ENCODE measurements at places on chromosomes 12 and 14. TPM values are rescaled to one million over a fixed set of nuclear protein-coding genes. Genes with fewer than 3 reads are reported as not detected.

DNA sequence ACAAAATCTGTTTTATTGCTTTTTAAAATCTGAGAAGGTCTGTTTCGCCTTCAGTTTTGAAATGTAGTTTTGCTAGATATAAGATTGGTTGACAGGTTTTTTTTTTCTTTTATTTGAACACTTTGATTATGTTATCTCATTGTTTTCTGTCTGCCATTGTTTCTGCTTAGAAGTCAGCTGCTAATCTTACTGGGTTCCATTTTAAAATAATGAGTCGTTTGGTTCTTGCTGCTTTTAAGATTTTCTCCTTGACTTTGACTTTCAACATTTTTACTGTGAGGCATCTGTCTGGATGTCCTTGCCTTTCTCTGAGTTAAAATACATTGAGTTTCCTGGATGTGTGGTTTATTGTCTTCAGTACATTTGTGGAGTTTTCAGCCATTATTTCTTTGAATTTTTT lies 56.7 kb downstream of the ADIPOR2 start:
- no peaks in the 10 kb centered on the region for H3K4me1 ChIP-seq
- no peak overlapping the region for H3K4me3 ChIP-seq
- H3K27me3 ChIP-seq, result no peaks in the 10 kb centered on the region
- H3K27ac ChIP-seq, result no peak overlapping the region
- H3K36me3 ChIP-seq, result no peaks in the 10 kb centered on the region

DNA sequence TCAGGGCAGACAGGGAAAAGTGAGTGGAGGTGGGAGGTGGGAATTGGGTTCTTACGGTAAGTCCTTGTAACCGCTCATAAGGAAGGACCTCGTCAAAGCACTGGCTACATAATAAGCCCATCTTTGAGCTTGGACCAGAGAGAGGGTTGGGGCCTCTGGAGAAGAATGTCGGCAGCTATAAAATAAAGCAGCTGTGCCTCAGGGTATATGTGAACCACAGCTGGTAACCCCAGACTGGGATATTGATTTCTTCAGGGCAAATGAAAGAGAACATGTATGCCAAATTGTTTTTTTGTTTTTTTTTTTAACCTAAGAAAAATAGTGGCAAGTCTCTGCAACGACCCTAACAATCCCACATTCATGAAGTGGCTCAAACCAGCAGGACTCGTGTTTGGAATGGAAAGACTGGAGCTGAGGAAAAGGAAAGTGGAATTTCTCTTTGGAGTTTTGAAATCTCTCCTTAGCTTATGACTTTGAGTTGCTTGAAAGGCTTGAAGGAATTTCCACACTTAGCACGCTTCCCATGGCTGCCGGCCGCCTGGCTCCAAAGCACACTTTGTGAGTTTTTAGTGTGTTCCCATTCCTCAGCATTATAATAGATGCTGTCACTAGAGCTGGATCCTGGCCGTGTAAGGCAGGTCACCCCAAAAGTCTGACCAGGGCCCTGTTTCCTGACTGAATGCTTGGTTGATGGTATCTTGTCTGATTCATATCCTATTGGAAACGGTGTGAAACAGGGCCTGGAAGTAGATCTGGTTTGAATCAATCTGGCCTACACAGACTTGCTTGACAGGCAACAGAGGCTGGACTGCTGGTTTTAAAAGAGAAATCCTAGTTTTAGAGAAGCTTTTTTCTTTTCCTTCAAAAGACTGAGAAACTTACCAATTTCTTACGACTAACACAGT lies 244.7 kb downstream of the MSRB3 start:
- no peak overlapping the region for H3K4me3 ChIP-seq
- no peaks in the 10 kb centered on the region for H3K36me3 ChIP-seq
- H3K27me3 ChIP-seq, result no peaks in the 10 kb centered on the region

- no peak overlapping the region for H3K27ac ChIP-seq
- H3K36me3 ChIP-seq, result no peaks in the 10 kb centered on the region
- DNase-seq, result no peak
- H3K27me3 ChIP-seq, result no peaks in the 10 kb centered on the region
Observed at GRCh38 chr12:116123451-116124258, 153.8 kb downstream of the MED13L start.

- no peaks in the 10 kb centered on the region for H3K4me1 ChIP-seq
- no peaks in the 10 kb centered on the region for H3K36me3 ChIP-seq
Observed at GRCh38 chr14:69853774-69854173, 25.4 kb upstream of the SMOC1 start.

DNA sequence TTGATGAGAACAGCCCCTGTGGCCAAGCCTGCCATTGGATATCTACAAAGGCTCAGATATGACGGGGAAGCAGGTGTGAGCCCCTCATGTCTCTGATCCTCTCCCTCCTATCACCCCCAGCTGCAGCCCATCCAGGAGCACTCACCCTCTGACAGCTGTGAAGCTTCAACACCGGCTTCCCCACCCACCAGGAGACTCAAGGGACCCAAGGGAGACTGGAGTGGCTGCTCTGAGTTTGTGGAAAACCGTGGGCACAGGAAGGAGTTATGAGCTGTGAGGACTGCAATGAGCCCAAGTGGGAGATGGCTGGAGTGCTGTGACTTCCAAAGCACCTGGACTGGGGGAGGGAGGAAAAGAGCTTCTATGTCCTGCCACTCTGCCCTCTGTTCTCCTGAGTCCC lies 7.9 kb downstream of the IFI27L2 start:
- H3K4me1 ChIP-seq, result no peaks in the 10 kb centered on the region
- no peak for DNase-seq
- no peaks in the 10 kb centered on the region for H3K27me3 ChIP-seq
- no peaks in the 10 kb centered on the region for H3K36me3 ChIP-seq
- no peak overlapping the region for H3K27ac ChIP-seq

The SRRM4 gene
- not detected for total RNA-seq

DNA sequence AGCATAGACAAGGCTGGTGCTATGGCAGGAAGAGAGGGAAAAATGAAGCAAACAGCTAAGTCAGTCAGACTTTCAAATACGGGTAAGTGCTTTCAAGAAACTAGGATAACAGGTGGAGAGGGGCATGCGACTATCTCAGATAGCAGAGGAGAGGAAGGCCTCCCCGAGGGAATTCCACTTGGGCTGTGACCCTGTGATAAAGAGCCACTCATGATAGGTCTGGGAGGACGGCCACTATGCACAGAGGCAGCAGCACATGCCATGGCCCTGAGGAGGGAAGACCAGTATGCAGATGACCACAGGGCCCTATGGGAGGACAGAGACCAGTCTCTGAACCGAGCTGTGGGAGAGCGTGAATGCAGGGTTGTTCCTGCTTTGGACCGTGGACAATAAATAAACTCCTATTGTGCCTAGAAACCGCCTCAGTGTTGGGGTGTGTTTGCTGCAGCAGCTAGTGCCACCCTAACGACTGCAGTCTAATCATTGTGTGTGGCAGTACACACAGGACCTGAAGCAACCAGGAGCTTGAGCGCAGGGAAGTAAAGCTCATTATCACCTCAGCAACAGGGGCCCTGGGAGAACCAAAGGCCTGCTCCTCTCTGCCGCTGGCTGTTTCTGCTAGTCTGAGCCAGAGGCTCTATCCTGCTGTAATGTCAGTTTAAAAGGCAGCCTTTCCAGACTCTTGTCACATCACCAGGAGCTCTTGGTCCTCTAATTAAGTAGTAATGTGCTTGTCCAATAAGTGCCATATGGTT lies 119.1 kb downstream of the CACNA1C start:
- no peak overlapping the region for H3K27ac ChIP-seq
- no peaks in the 10 kb centered on the region for H3K27me3 ChIP-seq
- H3K36me3 ChIP-seq, result no peaks in the 10 kb centered on the region
- H3K4me3 ChIP-seq, result no peak overlapping the region
- no peak for DNase-seq

The DHRS4 gene
- total RNA-seq, result 34.0 TPM

The COL2A1 gene
- 1.3 TPM for total RNA-seq

The LACRT gene
- not detected for total RNA-seq

DNA sequence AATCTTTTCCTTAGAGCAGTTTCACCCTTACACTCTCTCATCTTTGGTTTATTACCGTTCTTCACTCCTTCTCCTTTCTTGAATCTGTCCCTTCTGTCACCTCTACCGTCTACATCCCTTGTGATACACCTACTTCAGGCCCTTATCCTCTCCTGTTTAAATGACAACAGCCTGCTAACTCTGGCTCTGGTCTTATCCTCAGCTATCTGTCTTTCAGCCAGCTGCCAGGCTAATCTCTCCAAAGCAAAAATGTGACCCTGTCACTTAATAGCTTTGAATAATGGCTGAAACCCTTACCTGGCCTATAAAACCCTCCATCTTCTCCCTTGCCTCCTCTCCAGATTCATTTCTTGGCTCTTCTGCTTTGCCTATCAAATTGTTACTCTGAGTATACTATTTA lies 32.3 kb downstream of the BEST3 start:
- H3K36me3 ChIP-seq, result no peaks in the 10 kb centered on the region
- H3K27me3 ChIP-seq, result no peaks in the 10 kb centered on the region
- DNase-seq, result no peak
- no peak overlapping the region for H3K27ac ChIP-seq
- H3K4me3 ChIP-seq, result no peak overlapping the region
- H3K4me1 ChIP-seq, result no peaks in the 10 kb centered on the region

DNA sequence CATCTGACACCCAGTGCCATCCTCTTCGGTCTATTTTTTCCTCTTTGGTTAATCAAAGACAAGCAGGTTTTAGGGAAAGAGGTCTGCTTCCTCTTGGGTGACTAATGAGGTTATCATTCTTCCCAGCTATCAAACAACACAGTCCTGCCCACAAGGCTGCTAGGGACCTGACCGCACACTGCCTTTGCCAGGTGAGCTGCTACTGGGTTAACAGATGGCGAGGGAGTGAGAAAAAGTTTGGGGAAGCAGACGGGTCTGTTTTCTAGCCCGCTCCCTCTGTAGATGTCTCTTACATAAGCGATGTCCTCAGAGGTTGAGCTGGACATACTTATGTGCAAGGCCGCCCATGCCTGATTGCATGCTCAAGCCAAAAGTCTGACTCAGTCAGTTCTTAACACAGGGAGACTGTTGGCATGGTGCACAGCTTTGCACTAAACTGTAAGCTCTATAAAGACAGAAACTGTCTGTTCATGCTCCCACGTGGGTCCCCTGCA lies 94.1 kb downstream of the SLC15A4 start:
- DNase-seq, result no peak
- no peaks in the 10 kb centered on the region for H3K36me3 ChIP-seq
- H3K27ac ChIP-seq, result no peak overlapping the region
- no peaks in the 10 kb centered on the region for H3K4me1 ChIP-seq

The COX14 gene
- total RNA-seq, result 74.4 TPM

- no peak overlapping the region for H3K27ac ChIP-seq
- no peak for DNase-seq
- H3K36me3 ChIP-seq, result no peaks in the 10 kb centered on the region
- no peak overlapping the region for H3K4me3 ChIP-seq
Observed at GRCh38 chr12:17215759-17216570, 610.0 kb upstream of the LMO3 start.

GRCh38 chr14:93965287-93965821 lies 11.0 kb downstream of the ASB2 start:
- no peaks in the 10 kb centered on the region for H3K4me1 ChIP-seq
- no peaks in the 10 kb centered on the region for H3K36me3 ChIP-seq
- H3K27ac ChIP-seq, result peak overlapping the region; percentile 17
- no peak overlapping the region for H3K4me3 ChIP-seq

DNA sequence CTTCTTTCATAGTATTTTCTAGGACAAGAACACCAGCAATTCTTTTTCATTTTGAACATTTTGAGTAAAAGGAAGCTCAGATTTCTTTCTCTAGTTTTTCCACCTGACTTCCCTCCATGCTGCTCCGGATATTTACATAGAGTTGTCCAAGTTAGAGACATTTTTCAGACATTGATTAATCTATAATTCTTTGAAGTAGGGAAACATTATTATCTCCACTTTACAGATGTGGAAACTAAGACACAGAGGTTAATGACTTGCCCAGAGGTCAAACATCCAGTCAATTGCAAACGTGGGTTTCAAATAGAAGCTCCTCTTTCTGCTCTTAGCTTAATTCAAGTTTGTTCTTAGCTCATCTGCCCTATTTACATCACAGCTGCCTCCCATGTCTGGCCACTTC lies 138.3 kb downstream of the EGLN3 start:
- no peak overlapping the region for H3K4me3 ChIP-seq
- no peak for DNase-seq
- H3K27me3 ChIP-seq, result no peaks in the 10 kb centered on the region
- no peaks in the 10 kb centered on the region for H3K4me1 ChIP-seq
- no peaks in the 10 kb centered on the region for H3K36me3 ChIP-seq

Data from colonic mucosa (tissue), 4 donors.